ENCODE measurements at places on chromosomes 2 and 18.

- no peak for DNase-seq
Observed at GRCh38 chr2:236985761-236986339, 99.8 kb upstream of the COPS8 start.

DNA sequence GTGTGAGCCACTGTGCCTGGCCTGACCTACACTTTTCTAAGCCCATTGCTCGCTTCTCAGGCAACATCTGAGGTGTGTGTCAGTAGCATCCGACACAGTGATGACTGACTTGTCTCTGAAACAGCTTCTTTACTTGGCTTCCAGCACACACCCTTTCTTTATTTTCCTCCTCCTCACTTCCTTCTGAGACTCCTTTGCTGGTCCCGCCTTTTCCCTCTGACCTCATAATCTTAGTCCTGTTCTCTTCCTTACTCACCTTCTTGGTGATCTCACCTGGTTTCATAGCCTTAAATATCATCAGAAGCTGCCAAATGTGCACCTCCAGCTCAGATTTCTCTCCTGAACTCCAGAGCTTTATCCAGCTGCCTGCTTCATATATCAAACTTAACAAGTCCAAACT lies 66.6 kb upstream of the PELI1 start:
- DNase-seq: no peak

DNA sequence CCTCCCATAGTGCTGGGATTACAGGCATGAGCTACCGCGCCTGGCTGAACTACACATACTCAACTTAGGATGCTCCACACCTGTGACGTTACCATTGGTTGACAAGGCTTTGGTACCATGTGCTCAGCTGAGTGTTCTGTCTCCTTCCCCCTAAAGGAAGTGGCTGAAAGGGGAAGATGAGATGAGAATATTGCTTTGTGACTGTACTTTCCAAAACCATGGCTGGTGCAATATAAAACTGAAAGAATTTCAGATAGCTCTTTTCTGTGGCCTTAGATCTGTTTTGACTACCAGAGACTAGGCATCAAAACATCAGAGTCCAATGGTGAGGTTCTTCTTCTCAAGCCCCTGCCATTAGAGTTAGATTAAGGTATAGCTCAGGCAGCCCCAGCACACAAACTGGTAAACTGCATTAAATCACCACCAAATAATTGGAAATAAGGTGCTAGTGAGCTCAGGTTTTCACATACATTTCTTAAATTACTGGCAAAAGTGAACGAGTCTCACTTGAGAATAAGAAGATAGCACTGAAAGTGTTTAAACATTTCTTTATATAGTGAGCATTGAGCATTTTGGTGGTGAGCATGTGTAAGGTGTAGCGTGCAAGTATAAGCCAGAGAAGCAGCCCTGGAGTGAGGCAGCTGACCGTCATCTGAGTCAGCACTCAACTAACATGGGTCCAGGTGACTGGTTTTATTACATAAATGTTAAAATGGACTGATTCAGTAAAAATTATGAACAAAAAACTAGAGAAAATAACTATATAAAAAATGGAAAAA lies 113.5 kb upstream of the FZD5 start:
- DNase-seq: no peak

GRCh38 chr2:27925766-27926472 lies 35.4 kb downstream of the BABAM2 start:
- no peak for DNase-seq

DNA sequence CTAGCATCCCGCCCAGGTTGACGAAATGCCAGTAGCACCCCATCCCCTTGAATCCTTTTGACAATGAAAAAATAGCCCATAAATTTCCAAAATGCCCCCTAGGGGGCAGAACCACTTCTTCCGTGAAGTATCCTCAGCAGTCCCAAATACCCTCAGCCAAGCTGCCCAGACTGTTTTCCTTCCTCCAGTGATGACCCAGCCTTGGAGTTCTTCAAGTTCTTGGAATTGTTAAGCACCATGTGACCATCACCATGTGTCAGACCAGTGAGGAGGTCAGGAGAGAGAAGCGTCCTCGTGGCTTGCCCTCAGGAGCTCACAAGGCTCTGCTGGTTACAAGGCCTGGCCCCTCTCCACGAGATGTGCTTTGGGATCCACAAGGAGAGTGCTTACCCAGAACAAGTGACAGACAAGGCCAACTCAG lies 1.4 kb upstream of the SLC23A3 start:
- DNase-seq: peak; percentile 52

DNA sequence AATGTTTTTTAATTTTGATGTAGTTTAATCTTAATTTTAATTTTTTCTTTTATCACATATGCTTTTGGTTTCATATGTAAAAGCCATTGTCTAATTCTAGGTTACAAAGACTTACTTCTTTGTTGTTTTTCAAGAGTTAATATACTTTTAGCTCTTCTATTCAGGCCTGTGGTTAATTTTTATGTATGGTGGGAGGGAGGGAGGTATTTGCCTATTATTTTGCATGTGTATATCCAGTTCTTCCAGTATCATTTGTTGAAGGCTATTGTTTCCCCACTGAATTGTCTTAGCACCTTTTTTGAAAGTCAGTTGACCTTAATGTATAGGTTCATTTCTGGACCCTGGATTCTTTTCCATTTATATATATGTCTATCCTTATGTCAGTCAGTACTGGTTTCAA lies 23.4 kb downstream of the USP14 start:
- no peak for DNase-seq

- DNase-seq: no peak
Observed at GRCh38 chr2:119485336-119486110, 38.8 kb downstream of the SCTR start.

DNA sequence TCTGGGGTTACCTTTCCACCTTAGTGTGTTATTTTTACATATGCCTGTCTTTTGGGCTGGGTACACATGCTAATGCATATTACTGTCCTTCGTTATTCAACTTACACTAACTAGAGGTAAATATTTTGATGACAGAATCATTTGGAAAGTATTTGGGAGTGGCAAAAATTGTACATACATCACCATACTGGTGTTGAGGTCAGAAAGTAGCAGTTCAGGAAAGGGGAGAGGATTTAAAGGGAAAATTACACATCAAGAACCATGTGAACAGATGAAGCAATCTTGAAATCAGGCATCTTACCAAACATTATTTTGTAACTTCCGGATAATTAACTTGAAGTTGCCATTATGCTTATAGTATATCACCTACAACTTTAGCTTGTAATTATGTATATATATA lies 379.7 kb downstream of the RND3 start:
- no peak for DNase-seq

- peak; percentile 34 for DNase-seq
Observed at GRCh38 chr2:98515250-98515991, 70.8 kb downstream of the INPP4A start.

DNA sequence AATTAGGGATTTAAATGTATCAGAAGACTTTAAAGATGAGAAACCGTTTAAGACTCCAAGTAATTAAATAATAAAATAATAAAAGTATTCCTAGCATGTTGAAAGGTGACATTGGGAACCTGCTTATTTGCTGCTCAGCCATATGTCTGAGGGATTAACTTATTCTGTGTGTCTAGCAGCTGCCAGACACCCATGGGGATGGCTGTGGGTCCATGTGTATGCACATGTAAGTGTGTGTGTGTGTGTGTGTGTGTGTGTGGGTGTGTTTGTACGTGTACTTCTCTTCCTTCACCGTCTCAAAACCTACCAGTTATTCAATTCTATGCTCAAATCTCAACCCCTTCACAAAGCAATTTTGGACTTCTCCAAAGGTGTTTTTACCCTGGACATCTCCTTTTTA lies 124.5 kb downstream of the SETBP1 start:
- DNase-seq: no peak

- no peak for DNase-seq
Observed at GRCh38 chr2:170886386-170886785, 42.7 kb upstream of the GORASP2 start.

DNA sequence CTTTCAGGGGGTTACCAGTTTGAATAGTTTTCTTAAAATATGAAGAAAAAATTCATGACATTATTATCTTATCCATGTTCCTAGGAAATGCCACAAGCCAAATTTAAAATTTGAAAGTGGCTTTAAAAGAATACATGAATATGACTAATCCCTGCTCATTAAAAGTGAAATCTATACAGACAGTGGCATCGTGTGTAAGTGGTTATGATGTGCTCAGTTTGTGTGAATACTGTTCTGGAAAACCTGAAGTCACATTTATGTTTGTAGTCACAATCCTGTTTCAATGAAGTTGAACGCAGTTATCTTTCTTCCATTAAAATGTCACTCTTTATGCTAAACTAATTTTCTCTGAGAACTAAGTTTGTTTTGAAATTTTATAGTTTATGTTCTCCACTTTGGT lies 75.8 kb downstream of the GORASP2 start:
- no peak for DNase-seq

DNA sequence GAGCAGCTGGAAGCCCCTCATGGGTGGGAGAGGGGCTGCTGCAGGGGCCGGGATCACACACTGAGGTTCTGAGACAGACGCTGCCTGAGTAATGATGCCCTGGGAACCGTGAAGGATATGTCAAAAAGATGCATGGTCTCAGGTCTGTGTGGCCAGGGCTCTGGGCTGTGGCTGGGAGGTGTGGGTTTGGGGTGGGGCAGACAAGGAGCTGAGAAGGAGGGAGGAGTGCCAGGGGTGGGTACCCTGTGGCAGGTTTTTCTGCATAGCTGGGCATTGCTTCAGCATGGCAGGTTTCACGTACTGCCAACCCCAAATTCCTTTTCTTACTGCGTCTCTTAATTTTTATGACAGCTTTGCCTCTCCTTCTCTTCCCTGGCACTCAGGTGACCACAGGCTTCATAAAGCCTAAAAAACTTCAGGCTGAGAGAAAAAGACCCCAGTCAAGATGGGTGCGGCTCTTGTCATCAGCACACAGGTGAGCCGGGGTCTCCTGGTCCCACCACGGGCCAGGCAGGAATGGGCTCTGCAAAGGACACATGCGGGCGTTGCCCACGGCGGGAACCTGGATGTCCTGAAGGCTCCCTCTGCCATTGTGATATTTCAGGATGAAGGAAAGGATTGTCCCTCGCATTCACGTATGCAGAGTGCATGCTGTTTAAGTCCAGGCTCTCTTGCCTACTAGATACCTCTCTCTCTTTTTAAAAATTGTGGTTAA lies 18.0 kb downstream of the MALL start:
- DNase-seq: no peak

GRCh38 chr2:200310545-200310971 lies 4.1 kb downstream of the SPATS2L start:
- DNase-seq: no peak

- no peak for DNase-seq
Observed at GRCh38 chr2:103135679-103136078, 373.8 kb downstream of the TMEM182 start.

GRCh38 chr2:101892377-101892776 lies 99.4 kb upstream of the IL1R2 start:
- no peak for DNase-seq

GRCh38 chr2:127700527-127701192 lies 637 bp upstream of the SFT2D3 start:
- DNase-seq: peak; percentile 17

GRCh38 chr18:45566025-45566740 lies 49.1 kb upstream of the SLC14A2 start:
- no peak for DNase-seq

GRCh38 chr2:144411473-144411872 lies 108.4 kb downstream of the ZEB2 start:
- no peak for DNase-seq

DNA sequence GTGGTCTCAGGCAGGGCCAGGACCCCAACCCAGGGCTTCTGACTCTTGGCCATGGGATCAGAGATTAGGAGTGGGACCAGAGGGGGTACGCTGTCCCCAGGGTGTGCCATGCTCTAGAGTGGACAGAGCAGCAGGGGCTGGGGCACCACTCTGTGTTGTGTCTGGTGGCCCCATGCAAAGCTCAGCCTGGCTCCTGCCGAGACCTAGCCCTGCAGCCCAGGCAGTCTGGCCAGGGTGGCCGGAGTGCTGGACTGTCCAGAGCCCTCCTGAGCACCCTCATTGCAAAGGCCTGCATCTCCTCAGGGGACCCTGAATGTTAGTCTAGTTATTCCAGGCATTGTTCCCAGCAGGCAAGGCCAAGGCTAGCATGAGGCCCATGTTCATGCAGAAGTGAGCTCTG lies 162.3 kb downstream of the TNS1 start:
- no peak for DNase-seq

DNA sequence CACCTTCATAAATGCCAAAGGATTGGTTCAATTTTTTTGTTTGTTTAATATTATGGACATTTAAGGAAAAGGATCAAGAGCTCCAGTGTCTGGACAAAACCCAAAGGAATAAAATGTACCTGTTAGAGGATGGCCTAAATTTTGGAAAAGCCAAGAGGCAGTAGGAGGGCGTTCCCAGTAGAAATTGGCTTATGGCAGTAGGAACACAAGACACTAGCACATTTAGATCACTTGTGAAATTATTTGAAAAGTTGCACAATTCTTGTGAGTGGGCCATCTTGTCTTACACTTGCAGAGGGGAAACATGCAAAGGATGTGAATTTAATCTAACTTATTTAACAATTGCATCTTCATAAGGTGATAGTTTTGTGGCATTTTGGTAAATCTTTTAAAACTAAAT lies 3.2 kb downstream of the BZW1 start:
- no peak for DNase-seq

DNA sequence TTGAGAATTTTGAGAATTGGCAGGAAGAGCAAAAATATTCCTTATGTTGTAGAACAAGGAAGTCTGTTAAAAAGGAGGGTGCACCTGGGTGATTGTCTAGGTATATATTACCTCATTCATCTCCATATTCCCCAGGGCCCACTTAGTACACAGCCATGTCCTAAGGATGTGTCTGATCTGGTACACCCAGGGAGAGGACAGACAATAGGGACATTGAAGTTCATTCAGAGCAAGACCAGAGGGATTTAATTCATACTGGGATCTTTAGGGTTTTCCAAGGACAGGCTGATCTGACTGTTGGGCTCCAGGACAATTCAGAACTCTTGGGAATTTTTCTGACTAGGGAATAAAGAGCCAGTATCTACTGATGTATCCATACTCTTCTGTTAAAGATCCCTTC lies 112.1 kb downstream of the PHLPP1 start:
- DNase-seq: no peak

- DNase-seq: peak; percentile 76
Observed at GRCh38 chr2:46062637-46063412, 234.4 kb upstream of the EPAS1 start.

- no peak for DNase-seq
Observed at GRCh38 chr2:83584672-83585071, 874.4 kb downstream of the SUCLG1 start.

DNA sequence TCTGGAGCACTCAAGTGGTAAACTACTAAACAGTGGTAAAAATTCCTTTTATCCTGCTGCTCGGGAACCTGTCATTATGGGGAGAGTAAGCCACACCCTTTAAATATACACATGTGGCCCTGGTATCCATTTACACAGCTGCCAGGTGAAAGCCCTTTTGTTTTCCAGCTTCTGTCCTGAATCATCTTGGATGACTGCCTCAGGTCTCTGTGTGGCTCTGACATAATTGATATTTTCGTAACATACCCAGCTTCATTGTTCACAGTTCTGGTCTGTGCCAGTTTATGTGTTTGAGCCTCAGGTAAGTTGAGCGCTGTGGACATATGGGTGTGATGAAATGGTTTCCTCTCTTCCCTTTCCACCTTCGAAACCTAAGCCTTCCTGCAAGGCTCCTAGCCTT lies 15.7 kb upstream of the TTC39C start:
- DNase-seq: no peak

GRCh38 chr2:125679903-125680302 lies 976.1 kb upstream of the GYPC start:
- no peak for DNase-seq
